ENCODE measurements at places on chromosomes 3 and 15.

- DNase-seq: no peak
Observed at GRCh38 chr15:62083194-62084154, 16.7 kb downstream of the C2CD4A start.

- peak; percentile 13 for DNase-seq
Observed at GRCh38 chr15:78264304-78265136, at the start of gene DNAJA4. TSS of gene DNAJA4 (plus strand) at chr15:78264562. CDS start at chr15:78264764, 202 bp downstream.

- DNase-seq: no peak
Observed at GRCh38 chr15:85440451-85440850, 60.0 kb downstream of the AKAP13 start.

DNA sequence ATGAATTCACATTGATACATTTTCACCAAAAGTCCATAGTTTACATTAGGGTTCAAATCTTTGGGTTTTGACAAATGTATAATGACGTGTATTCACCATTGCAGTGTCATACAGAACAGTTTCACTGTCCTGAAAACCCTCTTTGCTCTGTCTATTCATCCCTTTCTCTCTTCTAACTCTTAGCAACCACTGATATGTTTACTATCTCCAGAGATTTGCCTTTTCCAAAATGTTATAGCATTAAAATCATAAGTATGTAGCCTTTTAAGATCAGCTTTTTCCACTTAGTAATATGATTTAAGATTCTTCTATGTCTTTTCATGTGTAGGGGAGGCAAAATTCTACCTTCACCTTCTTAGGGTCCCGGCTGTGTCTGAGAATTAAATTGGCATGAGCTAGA, 203.8 kb downstream of the TPRG1 start:
- DNase-seq: no peak

- no peak for DNase-seq
Observed at GRCh38 chr3:106710596-106710995, 666.6 kb upstream of the CCDC54 start.

- no peak for DNase-seq
Observed at GRCh38 chr3:188792793-188793192, 379.0 kb upstream of the TPRG1 start.

- DNase-seq: no peak
Observed at GRCh38 chr3:151379083-151379734, 5.3 kb downstream of the P2RY12 start.

DNA sequence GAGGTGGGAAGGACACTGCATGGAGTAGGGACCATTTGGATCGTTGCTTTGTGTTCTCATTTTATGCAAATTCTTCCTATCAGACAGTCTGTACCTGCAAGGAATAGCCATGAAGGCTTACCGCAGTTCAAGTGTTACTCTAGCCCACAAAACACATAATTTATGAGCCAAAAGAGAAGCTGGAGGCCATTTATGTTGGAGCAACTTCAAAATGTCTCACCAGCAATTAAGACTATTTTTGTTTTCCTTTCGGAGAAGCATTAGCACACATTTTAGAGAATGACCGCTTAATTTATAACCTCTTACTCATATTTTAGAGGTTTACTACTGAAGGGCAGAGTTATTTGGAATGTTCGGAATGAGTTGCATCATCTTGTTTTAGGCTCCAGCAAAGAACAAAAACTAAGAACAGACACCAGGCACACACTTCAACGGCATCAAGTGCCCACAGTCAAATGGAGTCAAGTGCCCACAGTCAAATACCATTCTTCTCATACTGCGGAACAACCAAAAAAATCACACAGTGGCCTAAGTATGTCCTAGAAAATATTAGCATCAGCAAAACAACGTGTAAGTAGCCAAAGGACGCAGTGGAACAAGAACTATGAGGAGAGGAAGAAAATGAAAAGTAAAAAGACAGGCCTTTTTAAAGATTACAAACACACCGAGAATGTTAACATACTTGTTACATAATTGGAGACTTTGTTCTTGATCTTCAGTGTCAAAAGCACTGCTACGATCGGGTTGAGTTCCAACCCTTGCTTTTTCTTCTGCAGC, 17.5 kb upstream of the GOLGA8J start:
- DNase-seq: no peak

DNA sequence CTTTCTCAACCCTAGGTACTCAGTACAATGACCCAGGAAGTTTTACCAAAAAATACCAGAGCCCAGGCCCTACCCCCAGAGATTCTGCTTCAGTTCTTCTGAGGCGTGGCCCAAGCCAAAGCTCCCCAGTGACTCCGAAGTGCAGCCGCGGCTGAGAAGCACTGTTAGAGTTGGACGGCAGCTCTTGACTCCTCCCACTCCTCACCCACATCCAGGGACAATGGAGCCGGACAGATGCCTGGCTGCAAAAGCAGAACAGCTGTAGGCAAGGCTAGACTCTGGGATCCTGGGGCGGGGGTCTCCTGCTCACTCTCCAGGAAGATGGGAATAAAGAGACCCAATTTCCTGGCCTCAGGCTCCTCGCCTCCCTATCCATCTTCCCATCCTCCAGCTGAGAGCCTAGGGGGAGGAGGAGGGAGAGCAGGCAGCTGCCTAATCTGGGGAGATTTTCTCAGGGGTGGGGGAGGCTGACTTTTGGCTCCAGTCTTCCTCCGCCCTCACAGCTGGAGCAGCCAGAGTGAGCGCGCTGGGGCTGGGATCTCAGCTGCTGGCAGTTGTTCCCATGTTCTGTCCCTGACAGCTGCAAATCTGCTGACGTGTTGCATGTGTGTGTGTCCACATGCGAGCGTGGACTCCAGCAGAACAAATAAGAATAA, 223.8 kb downstream of the OPA1 start:
- DNase-seq: no peak

DNA sequence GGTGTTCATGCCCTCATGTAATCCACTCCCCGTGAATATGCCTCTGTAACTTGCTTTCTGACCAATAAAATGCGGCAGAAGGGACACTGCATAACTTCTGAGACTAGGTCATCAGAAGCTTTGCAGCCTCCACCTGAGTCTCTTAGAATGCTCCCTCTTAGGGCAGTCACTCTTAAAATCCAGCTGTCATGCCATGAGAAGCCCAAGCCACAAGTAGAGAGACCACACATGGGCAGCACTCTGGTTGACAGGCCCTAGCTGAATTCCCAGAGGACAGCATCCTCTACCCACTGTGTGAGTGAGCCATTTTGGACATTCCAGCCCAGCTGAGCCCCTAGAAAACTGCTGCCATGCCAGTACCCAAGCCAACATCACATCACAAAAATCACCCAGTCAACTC, 41.4 kb downstream of the SCAPER start:
- no peak for DNase-seq

GRCh38 chr3:153785901-153786300, 335.3 kb upstream of the ARHGEF26 start:
- DNase-seq: no peak
